ENCODE measurements at places on chromosomes 6 and 20. TPM values are rescaled to one million over a fixed set of nuclear protein-coding genes. Genes with fewer than 3 reads are reported as not detected.
A peak's percentile ranks its signal among the peaks of the same experiment; 100 is the strongest.

TPBG gene
- polyA plus RNA-seq: 27.6 TPM

LHFPL5 gene
- polyA plus RNA-seq: not detected

TREM1 gene
- 1.3 TPM for polyA plus RNA-seq

SMPD2 gene
- polyA plus RNA-seq: 15.1 TPM

SRMS gene
- polyA plus RNA-seq: 0.17 TPM

CALHM4 gene
- polyA plus RNA-seq: not detected

ENPP3 gene
- polyA plus RNA-seq: 8.9 TPM

PBOV1 gene
- 0.07 TPM for polyA plus RNA-seq

NQO2 gene
- 24.0 TPM for polyA plus RNA-seq

LY6G5C gene
- polyA plus RNA-seq: 2.5 TPM

SSTR4 gene
- 0.34 TPM for polyA plus RNA-seq

DNPH1 gene
- 87.2 TPM for polyA plus RNA-seq

- no peak for DNase-seq
These were observed 875.3 kb downstream of the EYS start for GRCh38 chr6:64831680-64832079.

GRCh38 chr6:132425176-132425575, 23.9 kb upstream of the MOXD1 start:
- no peak for DNase-seq

DNA sequence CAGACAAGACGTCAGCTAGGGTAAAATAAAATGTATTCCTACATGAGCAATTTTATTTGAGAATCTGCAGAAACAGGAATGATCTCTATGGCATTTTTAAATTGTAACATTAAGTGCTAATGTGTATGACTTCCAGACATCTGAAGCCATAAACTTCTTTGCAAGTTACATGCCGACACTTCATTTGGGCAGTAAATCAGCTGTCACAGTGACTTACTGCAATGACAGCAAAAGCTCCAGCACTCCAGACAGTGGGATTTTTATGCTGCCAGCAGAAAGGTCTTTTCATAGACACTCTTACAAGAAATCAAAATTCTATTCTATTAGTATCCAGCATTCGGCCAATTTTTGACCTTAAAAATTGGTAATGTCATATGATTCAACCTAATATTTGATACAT, 156.3 kb upstream of the SNX9 start:
- DNase-seq: no peak

- DNase-seq: no peak
These were observed 70.9 kb downstream of the MYO6 start for GRCh38 chr6:75819776-75820487.

GRCh38 chr20:55540013-55540412, 465.3 kb downstream of the CBLN4 start:
- DNase-seq: no peak

DNA sequence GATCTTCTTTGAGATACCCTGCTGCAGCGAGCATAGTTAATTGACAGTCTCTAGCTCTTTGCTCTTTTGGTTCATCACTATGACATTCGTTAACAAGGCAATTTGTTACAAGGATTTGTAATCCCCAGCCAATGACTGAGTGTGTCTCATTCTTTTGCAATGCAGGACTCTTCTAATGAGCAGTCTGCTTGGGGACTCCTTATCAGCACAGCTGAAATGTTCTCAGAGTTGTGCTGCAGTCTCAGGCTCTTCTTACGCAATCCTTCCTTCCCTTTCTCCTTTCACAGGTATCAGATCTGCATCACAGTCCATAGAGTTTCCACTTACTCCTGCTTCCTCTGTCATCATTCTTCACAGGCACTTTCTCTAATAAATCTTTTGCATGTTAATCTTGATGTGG, 161.2 kb upstream of the OGFRL1 start:
- DNase-seq: no peak

- DNase-seq: no peak
These were observed 193.4 kb downstream of the SYNDIG1 start for GRCh38 chr20:24662752-24663365.

- DNase-seq: no peak
These were observed 273.8 kb upstream of the AGPAT4 start for GRCh38 chr6:161547617-161548016.

- no peak for DNase-seq
These were observed 138.1 kb upstream of the RPS6KA2 start for GRCh38 chr6:166765234-166765541.

DNA sequence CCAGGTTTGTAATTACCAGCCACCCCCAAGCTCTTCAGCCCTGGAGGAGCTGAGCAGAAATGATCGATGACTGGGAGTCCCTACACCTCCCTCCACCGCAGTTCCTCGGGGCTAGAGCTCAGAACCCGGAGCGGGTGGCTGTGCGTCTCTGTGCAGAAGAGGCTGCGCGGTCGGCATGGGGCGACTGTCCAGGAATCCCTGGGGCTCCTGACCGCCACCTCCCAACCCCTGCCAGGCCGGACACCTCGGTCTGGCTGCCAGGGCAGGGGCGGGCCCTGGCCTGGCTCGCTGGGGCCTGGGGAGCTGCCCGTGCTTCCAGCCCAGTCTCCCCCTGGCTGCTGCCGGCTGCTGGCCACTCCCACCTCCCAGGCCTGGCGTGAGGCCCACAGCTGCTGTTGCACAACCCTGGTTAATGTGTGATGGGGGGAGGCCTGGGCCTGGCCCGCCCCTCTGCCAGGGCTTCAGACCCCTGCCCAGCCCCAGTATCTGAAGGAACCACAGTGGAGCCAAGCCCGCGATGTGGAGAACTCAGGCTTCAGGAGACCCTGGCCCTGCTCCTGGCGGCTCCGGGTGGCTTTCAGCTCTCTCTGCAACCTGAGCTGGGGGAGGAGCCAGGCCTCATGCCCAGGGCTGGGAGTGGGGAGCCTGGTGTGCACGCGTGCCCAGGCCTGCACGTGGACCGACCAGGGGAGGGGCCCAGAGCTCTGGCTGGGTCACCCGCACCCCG, 1.2 kb downstream of the SLC2A4RG start:
- peak; percentile 75 for DNase-seq

DNA sequence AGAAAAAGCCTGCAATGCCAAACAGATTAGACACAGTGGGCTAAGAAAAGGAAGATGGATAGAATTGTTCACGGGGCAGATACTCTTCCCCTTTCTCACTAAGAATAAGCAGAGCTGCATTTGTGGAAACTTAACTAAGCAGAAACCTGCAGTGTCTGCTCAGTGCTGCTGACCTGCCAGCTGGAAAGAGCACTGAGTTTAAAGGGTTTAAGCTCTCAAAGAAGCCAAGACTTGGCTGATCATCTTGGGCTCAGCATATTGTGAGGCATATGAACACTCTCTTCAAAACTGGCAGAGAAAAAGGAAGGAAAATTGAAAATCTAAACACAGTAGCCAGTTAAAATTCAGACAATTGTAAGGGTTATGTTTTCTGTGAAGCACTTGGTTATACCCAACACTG, 711.1 kb upstream of the EPHA7 start:
- no peak for DNase-seq

- DNase-seq: no peak
These were observed 11.3 kb upstream of the COL12A1 start for GRCh38 chr6:75217193-75217592.

DNA sequence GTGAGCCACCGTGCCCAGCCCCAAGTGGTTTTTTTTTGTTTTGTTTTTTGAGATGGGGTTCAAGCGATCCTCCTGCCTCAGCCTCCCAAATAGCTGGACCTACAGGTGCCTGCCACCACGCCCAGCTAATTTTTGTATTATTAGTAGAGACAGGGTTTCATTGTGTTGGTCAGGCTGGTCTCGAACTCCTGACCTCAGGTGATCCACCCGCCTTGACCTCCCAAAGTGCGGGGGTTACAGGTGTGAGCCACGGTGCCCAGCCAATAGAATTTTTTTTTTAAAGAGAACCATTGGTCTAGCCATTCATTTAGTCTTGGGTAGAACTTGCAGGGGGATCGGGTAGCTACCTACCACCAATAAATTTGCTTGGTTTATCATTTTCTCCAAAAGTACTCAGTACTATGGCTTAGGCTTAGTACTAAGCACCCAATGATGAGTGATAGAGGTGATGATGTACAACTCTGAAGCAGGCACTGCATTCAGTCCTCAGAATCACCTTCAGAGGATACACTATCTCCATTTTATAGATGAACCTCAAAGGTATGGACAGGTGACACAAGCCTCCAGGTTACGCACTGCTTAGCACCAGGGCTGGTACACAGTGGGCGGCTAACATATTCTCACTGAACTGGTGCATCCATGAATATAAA, 12.9 kb upstream of the C20orf203 start:
- no peak for DNase-seq

GRCh38 chr20:60036746-60037499, 78.7 kb downstream of the CDH26 start:
- no peak for DNase-seq

- no peak for DNase-seq
These were observed 81.6 kb downstream of the PSMG4 start for GRCh38 chr6:3340358-3340802.

DNA sequence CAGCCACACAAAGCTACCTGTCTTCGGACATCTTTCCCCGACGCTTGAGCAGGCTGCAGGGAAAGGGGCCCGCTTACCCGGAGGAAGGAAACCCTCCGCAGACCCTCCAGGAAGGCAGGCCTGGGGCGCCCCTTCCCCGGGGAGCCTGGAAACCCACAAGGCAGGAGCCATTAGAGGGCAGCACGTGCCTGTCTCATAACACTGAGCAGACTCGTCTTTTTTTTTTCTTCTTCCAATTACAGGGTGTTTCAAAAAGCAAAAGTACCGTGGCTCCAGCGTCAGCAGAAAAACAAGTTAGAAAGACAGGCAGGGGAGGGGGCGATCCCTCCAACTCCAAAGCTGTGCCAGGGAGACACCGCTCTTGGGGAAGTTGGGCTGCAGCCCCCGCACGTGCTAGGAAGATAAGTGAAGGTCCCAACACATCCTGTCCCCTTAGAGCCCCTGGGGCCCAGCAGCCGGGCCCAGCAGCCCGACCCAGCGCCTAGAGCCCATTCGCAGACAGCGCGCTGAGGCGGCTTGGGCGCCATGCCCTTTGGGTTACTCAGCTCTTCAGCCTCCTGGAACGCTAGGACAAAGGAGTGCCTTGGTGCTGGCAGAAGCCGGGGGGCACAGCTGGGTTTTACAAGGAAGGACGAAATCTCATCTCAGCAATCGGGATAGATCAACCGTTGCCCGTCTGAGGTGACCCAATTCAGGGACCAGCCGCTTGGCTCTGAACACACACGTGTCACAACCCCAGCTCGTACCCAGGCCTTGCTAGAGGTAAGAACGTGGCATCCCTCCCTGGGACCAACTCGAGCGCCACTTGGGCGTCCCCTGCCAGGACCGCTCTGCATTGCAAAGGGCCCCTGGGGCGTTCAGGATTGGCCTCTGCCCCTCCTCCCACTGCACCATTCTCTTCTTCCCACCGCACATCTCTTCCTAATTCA, 136.3 kb downstream of the LY86 start:
- no peak for DNase-seq

- no peak for DNase-seq
These were observed 6.5 kb upstream of the PREX1 start for GRCh38 chr20:48834278-48834677.

DNA sequence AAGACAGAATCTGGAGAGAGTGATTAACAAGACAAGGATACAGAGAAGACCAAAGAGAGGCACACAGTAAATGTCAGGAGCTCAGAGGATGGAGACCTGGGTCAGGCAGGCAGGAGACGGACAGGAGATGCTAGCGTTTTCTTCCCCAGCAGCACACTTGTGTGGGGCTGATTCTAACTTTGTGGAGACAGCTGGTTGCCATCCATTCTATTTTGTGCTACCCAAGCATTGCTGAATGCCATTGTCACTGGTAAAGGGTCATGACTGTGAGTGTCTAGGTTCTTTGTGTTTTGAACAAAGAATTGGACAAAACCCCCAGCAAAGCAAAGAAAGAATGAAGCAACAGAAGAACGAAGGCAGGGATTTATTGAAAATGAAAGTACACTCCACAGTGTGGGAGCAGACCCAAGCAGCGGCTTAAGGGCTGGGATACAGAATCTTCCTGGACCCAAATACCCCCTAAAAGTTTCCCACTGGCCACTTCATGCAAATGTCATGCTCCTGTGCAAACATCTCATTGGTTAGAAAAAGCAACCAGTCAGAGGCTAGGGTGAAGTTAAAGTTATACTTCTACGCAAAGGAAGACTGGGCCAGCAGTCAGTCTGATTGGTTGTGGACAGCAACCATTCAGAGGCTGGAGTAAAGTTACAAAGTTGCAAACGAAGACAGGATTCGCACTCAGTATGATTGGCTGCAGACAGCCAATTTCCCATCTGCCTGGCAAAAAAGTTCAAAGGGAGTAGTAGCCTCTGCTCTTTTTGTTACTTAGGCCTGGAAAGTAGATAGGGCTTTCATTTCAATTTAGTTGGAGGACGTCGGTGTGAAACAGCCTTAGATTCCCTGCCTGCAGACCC, 17.5 kb downstream of the PTK7 start:
- no peak for DNase-seq

DNA sequence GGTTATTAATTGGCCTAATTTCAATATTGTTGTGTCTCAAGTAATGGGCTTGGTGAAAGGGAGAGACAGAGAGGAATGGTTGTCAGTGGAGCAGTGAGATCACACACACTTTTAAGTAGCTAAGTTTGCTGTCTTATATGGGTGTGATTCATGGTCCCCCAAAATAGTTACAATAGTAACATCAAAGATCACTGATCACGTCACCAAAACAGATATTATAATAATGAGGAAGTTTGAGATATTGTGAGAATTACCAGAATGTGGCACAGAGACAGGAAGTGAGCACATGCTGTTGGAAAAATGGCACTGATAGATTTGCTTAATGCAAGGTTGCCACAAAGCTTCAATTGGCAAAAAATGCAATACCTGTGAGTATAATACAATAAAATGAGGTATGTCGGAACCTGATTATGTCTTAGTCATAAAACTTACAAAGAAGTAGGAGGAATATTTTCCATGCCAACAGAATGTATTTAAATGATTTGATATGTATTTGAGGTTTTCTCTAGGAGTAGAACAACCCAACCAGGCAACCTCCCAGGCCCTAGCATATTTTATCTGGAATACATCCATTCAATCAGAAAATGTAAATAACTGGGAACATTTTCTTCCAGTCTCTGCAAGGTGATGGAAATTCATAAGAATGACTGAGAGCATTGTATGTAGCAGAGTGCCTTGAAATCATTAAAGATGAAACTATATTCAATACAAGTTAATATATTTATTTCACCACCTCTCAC, 167.8 kb downstream of the CARMIL1 start:
- DNase-seq: no peak

GRCh38 chr6:165848086-165848426, 185.0 kb upstream of the PDE10A start:
- DNase-seq: no peak

- no peak for DNase-seq
These were observed 130.0 kb upstream of the ARG1 start for GRCh38 chr6:131443014-131443413.

DNA sequence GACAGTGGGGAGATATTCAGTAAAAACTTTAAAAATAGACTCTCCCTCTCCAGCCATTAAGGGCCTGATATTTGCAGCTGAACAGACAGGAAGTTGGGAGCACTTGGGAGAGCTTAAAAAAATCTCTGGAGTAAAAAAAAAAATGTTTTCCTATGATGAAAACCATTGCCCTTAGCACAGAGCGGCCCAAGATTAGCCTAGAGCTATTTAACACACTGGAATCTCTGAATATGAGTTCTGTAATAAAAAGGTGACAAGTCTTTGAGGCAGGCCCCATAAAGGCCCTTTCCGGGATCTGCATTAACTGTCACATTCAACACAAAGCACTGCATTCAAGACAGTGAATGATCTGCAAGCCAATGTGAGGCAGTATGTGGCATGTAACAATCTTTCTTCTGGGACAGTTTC, 393.7 kb downstream of the ZFAND3 start:
- DNase-seq: no peak

GRCh38 chr6:14713008-14713960, 532.6 kb upstream of the JARID2 start:
- no peak for DNase-seq

- DNase-seq: no peak
These were observed 133.1 kb upstream of the BACH2 start for GRCh38 chr6:90429713-90430112.
